D721Med (cell line): ENCODE measurements at places on chromosomes 12 and 14.

GRCh38 chr12:116210131-116210530, 67.4 kb downstream of the MED13L start:
- no peak for DNase-seq

GRCh38 chr14:86838363-86838762, 1154.6 kb downstream of the GALC start:
- DNase-seq: no peak

GRCh38 chr14:100612986-100613385, 25.8 kb upstream of the BEGAIN start:
- DNase-seq: no peak

DNA sequence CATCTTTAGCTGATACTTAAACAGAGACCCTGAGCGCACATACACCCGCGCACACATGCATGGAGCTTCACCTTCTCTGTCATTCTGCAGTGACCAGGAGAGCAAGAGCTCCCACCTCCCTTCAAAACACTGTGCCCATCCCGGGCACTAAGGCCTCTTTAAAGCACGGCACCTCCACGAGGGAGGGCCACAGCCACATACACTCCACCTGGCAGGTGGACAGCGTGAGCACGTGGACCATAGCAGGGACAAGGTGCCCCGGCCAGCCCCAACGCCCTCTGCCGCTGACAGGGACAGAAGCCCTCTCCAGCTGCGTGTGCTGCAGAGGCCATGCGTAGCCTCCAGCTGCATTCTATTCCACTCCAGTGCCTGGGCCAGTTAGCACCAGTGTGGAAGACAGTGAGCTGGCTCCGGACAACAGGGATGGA, 5.4 kb downstream of the GAPDH start:
- DNase-seq: no peak

DNA sequence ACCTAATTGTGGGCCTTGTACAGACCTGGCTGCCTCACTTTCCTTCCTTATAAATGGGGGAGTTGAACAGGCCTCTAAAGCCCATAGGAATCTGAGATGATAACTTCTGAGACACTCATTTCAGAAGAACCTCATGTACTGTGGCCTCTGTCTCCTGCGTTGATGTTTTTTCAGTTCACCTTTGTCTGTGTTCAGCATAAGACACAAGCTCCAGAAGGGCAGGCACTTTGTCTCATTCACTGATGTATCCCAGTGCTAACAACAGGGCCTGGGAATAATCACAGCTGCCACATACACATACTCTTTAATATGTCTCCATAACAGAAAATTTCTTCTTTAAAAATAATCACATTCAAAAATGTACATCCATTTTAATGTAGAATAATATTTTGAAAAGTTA, 3.3 kb downstream of the FGD6 start:
- no peak for DNase-seq

- DNase-seq: peak; percentile 51
These were observed 164.6 kb upstream of the PARP11 start for GRCh38 chr12:4037747-4038312.

DNA sequence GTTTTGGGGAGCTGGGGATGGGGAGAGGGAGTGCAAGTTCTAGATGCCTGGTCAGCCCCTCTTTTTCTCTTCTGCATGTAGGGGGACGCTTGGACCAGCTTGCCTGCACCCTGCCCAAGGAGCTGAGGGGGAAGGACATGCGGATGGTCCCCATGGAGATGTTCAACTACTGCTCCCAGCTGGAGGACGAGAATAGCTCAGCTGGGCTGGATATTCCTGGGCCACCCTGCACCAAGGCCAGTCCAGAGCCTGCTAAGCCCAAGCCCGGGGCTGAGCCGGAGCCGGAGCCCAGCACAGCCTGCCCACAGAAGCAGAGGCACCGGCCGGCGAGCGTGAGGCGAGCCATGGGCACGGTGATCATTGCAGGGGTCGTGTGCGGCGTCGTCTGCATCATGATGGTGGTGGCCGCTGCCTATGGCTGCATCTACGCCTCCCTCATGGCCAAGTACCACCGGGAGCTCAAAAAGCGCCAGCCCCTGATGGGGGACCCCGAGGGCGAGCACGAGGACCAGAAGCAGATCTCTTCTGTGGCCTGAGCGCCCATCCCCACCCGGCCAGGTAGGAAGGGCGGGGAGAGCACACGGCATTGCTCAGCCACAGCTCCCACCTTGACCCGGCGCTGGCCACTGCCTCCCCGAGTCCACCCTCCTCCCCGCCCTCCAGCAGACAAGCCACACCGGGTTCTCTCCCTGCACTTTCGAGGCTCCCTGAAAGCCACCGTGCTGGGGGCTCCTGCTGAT, 14.0 kb downstream of the LRTM2 start:
- no peak for DNase-seq

GRCh38 chr12:49730568-49731101, 10.7 kb upstream of the TMBIM6 start:
- DNase-seq: no peak

GRCh38 chr14:92724516-92725340, 23.7 kb downstream of the LGMN start:
- no peak for DNase-seq

GRCh38 chr14:100261621-100262020, 22.7 kb downstream of the YY1 start:
- DNase-seq: no peak

DNA sequence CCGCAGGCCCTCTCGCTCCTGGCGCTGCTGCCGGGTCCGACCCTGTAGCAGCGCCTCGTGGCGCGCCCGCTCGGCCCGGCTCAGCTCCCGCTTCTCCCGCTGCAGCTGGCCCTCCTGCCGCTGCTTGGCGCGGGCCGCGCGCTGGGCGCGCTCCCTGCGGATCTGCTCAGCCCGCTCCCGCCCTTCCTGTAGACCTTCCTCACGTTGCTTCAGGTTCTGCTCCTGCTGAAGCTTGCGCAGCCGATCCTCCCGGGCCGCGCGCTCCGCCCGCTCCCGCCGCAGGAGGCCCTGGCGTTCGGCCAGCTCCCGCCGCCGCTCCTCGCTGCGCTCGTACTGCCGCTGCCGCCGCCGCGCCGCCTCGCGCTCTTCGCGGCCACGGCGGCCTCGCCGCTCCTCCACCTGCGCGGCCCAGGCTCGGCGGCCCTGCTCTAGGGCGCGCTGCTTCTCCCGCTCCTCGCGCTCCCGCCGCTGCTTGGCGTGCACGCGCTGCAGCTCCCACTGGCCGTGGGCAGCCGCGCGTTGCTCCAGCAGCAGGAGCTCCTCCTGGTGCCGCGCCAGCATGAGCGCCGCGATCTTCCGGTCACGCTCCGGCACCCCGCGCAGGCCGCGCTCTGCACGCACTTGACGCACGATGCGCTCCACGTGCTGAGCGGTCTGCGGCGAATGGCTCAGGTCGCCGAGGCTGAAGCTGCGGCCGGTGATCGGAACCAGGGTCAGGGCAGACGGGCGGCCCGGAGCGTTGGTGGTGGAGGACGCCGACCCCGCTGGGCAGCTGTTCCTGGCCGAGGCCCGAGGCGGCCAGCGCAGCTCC, 2.4 kb downstream of the CCDC177 start:
- no peak for DNase-seq

- DNase-seq: no peak
These were observed 44.5 kb upstream of the SELPLG start for GRCh38 chr12:108678104-108678730.

- no peak for DNase-seq
These were observed 45.8 kb downstream of the CRADD start for GRCh38 chr12:93722835-93723567.

DNA sequence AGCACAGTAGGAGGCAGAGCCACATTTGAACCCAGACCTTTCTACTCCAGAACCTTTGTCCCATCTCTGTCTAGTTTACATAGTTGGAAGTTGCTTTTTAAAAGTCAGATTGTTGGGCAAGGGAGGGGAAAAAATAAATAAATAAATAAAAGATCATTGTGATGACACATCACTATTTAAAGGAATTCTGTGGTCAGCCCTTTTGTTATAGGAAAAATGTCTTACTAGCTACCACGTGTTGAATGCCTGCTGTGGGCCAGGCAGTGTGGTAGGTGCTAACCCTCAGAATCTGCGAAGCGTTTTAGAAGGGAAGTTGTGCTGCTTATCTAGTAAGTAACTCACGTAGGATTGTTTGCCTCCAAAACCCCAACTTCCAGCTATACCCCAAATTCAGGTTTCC, 62.3 kb downstream of the BHLHE41 start:
- DNase-seq: no peak

DNA sequence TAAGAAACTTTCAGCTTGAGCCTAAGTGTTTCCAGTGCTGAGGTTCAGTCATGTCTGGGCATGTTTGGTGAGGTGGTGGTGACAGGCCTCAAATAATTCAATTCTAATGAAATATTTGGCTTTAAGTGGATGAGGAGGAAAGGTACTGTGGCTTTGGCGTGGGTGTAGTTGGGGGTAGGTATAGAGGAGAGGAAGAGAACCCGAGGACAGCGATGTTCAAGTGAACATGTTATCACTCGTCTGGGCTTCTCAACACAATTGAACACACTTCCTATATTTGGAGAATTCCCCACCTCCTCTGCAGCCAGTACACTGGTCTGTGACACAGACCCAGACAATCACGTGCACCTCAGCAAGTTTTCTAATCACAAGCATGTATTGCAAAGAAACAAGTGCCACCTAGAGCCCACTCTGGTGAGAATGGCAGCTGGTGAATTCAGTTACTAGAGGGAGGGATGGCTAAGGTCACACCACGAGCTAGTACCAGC, 53.0 kb downstream of the IFNG-AS1 start:
- no peak for DNase-seq

GRCh38 chr12:77033658-77034536, 31.5 kb downstream of the E2F7 start:
- DNase-seq: no peak

GRCh38 chr12:91561958-91562325, 379.3 kb upstream of the DCN start:
- no peak for DNase-seq

DNA sequence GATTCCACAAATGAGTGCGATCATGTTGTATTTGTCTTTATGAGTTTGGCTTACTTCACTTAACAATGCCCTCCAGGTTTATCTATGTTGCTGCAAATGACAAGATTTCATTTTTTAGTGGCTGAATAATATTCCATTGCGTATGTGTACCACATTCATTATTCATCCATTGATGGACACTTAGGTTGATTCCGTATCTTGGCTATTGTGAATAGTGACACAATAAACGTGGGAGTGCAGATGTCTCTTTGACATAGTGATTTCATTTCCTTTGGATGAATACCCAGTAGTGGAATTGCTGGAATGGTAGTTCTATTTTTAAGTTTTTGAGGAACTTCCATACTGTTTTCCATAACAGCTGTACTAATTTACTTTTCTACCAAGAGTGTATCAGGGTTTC, 23.5 kb downstream of the AKAP6 start:
- DNase-seq: no peak

DNA sequence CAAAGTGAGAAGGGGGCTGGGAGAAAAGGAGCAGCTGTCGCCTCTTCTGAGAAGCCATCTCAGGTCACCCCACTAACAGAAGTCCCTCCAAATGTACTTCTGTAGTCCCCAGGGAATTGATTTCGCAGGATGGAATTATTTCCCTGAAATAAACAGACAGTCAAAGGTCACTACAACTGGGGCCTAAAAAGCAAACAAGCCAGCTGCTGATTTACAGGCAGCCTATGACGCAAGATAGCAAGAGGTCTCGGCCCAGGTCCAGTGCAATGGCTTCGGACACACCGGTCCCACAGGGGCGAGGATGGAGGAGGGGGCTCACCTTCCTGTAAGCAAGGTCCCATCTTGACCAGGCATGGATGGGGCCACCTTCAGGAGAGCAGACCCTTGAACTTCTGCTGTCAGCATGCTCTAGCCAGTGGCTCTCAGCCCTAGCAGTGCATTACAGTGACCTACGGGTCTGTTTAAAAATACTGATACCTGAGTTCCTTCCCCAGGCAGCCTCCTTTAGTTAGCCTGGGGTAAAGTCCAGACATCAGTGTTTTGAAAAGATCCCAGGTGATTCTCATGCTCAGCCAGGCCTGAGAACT, 18.1 kb downstream of the NUAK1 start:
- DNase-seq: no peak

- DNase-seq: no peak
These were observed 13.6 kb upstream of the PAX9 start for GRCh38 chr14:36647824-36648753.

DNA sequence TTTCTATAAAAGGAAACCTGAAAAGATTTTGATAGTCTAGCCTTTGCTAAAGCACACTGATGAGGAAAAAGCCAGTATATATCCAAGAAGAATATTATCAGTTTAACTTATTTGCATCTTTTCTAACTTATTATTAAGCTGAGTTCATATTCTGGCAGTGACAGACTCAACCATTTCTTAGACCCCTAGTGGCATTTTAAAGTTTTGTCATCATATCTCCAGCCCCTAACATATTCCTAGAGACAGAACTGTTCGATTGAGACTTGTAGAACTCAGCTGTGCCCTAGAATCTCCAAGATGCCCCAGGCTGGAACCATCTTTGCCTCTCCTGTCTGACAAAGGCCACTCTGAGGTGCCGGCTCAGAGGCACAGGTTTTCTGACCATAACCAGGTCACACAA, 365.6 kb downstream of the NELL2 start:
- no peak for DNase-seq

GRCh38 chr14:81686512-81686911, 152.9 kb upstream of the SEL1L start:
- DNase-seq: no peak

- no peak for DNase-seq
These were observed 283.4 kb upstream of the TMTC1 start for GRCh38 chr12:30067146-30067545.

DNA sequence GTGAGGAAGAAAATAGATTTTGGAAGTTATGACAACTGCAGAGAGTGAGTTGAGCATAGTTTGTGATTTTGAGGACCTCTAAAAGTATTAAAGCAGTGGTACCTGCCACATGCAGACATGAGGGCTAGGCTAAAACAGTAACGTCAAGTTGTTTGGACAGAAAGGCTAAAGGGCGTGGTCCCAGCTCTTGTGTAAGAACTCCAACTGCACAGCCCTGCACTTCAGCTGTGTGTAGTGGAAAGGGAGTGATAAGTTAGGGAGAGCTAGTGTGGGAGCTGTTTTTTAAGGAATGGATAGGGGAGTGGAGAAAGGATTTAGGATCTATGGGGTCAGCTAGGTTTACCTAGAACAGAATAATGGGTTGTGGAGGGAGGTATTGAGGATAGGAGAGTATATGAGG, 39.5 kb downstream of the TESPA1 start:
- DNase-seq: no peak

DNA sequence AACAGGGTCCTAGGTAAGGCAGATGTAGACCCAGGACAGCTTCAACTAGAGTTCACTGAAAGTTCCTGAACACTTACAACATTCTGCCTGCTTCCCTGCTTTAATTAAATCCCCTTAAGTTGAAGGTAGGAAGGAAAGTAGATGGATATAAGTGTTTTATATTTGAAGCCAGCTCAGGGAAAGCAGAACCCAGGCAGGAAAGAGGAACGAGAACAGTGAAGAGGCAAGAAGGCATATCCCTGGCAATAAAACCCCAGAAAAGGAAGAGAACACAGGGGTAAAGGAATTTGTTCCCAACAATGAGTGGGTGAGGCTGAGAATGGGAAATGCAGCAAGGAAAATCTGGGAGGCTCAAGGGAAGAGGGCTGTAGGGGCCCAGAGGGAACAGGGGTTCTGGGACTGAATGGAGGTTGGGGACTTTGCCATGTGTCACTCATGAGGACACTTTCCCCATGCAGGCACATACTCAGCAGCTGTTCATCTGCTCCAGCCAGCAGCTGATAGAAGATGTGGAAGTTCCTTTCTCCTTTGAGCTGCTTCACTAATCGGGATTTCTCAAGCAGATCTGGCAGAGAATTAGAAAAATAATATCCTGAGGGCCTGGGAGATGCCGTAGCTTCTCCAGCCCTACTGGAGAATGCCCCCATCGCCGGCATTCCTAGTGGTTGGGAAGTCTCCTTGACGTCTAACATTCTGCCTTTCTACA, 3.7 kb downstream of the MYO1A start:
- no peak for DNase-seq

- no peak for DNase-seq
These were observed 153.8 kb downstream of the SLC35F4 start for GRCh38 chr14:57712102-57712501.
